Activated CD8-positive, alpha-beta T cell treated with anti-CD3 and anti-CD28 coated beads, Interleukin-2, amount 10 ng/mL, durations not matched to agents 7 days and 5 days (primary cell): ENCODE measurements at places on chromosomes 13 and 19. TPM values are rescaled to one million over a fixed set of nuclear protein-coding genes. Genes with fewer than 3 reads are reported as not detected.

DNA sequence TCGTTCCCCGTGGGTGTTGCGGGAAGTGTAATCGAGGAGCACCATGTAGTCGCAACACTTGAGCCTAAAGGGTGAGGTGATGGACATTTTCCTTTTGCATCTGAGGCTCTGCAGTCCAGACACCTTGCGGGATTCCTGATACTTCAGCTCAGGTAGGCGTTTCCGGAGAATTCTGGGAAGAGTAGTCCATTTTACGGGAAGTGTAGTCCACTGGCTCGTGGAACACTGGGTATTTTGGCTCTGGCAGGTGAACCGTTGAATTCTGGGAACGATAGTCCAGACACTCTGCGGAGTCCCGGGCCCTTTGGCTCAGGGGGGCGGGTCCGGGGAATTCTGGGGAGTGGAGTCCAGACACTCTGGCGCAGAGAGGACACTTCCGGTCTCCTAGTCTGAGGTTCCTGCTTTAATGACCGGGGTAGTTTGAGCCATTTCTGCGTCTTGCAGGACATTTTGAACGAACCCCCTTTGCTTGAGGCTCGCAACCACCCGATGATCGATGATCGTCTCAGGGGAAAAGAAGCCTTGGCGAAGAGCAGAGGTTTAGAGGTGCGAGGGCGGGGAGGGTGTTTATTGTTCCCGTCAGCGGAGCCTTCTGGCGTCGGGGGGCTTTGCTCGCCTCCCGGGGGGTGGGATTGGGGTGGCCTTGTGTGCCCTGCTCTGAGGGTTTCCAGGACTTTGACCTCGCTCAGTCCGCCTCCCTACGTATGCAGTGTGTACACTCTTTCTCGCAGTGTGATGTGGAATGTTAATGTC is at the start of gene ZNF223:
Gene ZNF223 (plus strand): TSS at position 387 of the 753 bp plus-strand sequence. CDS start 3,141 bp downstream, outside the sequence.
- peak; percentile 35 for DNase-seq

Gene HOMER3
- total RNA-seq = not detected

GRCh38 chr13:97695684-97696083 is 257.8 kb upstream of the IPO5 start:
- DNase-seq = no peak

DNA sequence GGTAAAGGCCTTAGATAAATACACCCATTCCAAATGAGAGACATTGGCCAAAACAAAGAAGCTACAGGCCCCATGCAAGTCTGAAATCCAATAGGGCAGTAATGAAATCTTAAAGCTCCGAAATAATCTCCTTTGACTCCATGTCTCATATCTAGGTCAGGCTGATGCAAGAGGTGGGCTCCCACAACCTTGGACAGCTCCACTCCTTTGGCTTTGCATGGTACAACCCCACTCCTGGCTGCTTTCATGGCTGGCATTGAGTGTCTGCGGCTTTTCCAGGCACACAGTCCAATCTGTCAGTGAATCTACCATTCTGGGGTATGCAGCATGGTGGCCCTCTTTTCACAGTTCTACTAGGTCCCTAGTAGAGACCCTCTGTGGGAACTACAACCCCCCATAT is 762.5 kb downstream of the LIG4 start:
- no peak for DNase-seq
